ENCODE measurements at places on chromosomes 16 and 17.

GRCh38 chr16:14011846-14012245, 59.3 kb upstream of the MRTFB start:
- no peak for DNase-seq

- DNase-seq, result no peak
Observed at GRCh38 chr16:79580453-79581191, 19.9 kb downstream of the MAF start.

GRCh38 chr17:46063241-46063640, 64.2 kb downstream of the STH start:
- DNase-seq, result no peak

DNA sequence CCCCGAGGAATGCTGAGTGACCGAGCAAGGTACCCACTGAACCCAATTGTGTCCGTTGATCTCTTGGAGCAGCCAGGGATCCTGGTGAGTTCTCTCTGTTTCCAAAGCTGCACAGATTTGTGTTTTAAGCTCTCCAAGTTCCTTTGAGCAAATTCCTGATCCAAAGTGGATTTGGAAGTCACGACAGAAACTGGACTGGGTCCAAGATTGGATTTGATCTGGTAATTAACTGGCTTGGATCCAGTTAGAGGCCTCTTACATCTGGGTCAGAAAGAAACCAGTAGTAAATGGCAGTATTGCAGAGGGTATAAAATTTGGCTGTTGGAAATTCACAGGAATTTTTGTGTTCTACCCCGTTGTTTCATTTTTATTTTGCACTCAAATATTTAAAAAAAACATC, 119.5 kb downstream of the PMP22 start:
- no peak for DNase-seq

GRCh38 chr17:72604518-72604917, 483.7 kb downstream of the SOX9 start:
- DNase-seq, result no peak

GRCh38 chr16:87012954-87013938, 303.9 kb downstream of the C16orf95 start:
- DNase-seq, result no peak

DNA sequence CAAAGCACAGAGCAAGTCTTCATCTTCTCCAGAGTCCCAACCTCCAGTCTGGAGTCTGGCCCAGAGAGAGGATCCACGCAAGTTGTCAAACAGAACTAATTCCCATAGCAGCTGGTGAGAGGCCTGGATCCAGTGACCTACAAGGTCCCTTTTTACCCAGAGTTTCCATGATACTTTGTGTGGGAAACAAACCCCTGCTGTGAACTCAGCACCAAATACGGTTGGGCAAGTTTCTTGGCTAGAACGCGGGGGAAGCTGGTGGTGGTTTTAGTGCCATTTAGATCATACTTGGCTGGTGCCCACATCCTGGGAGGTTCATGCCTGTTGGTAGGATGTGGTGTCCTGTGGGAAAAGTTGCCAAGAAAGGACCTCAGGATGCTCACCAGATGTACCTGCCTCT, 18.1 kb downstream of the TMC7 start:
- DNase-seq, result no peak

GRCh38 chr17:70365091-70365583, 195.8 kb downstream of the KCNJ2 start:
- DNase-seq, result no peak

- DNase-seq, result no peak
Observed at GRCh38 chr16:13915033-13915635, 4.8 kb upstream of the ERCC4 start.

Data from activated CD4-positive, alpha-beta T cell treated with anti-CD3 and anti-CD28 coated beads, Interleukin-2, amount 50 U/mL, for 16 hours (primary cell).